ENCODE measurements at places on chromosomes 6 and 20.

- DNase-seq: no peak
Observed at GRCh38 chr6:34350137-34350933, 42.1 kb downstream of the NUDT3 start.

- no peak for DNase-seq
Observed at GRCh38 chr6:33673851-33674250, 37.6 kb downstream of the UQCC2 start.

GRCh38 chr20:33769043-33769442 is 37.2 kb downstream of the ZNF341 start:
- DNase-seq: no peak

GRCh38 chr20:25050082-25050481 is 7.9 kb downstream of the ACSS1 start:
- no peak for DNase-seq

DNA sequence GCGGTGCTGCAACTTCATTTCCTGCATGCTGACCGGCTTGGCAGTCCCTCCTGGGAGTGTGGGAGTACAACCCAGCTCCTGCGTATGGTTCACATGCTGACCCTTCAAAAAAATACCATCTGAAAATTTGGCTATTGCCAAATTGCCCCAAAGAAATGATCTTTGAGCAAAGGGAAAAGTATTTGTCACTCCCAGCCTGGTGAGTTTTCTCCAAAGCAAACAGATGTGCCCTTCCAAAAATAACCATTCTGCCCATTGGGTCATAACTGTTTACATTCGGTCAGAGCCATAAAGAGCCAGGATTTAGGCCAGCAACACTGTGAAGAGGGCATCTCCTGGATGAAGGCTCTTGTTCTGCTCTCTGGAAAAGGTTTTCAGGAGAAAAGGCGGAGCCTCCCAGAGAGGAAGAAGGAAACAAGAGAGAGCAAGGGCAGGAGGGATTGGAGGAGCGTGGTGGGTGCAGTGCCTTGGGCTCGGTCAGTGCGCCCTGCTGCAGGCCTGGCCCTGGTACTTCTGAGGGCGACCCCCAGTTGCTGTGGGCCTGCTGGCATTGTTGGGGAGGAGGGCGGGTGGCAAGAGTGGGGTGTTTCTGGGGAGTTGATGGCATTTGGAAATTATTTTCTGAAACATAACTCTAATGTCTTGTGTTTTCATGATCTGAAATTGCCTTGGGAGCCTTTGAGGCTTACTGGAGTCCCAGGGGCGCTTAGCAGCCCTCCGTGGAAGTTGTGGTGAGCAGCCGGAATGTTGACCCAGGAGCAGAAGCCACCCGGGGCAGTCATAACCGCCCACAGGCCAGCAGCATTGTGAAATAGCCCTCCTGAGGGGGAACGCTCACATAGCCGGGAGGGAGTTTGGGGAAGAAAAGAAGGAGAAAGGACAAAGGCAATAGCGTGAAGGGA is 248.4 kb downstream of the MYLK4 start:
- DNase-seq: no peak

- no peak for DNase-seq
Observed at GRCh38 chr6:3516092-3516491, 59.2 kb upstream of the SLC22A23 start.

DNA sequence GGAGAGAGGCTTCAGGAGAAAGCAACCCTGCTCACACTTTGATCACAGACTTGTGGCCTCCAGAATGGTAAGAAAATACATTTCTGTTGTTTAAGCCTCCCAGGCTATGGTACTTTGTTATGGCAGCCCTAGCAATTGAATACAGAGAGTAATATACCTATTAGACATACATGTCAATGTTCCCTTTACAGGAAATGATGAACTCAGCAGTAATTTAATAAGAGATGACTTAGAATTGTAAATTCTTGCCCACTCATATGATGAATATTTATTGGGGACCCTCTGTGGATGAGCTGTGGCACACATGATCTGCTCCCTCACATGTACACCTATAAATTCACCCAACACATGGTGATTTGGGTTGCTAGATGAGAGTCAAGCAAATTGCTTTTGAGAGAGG is 20.4 kb upstream of the FOXA2 start:
- no peak for DNase-seq

GRCh38 chr6:127131772-127132376 is 13.4 kb downstream of the RSPO3 start:
- DNase-seq: no peak

DNA sequence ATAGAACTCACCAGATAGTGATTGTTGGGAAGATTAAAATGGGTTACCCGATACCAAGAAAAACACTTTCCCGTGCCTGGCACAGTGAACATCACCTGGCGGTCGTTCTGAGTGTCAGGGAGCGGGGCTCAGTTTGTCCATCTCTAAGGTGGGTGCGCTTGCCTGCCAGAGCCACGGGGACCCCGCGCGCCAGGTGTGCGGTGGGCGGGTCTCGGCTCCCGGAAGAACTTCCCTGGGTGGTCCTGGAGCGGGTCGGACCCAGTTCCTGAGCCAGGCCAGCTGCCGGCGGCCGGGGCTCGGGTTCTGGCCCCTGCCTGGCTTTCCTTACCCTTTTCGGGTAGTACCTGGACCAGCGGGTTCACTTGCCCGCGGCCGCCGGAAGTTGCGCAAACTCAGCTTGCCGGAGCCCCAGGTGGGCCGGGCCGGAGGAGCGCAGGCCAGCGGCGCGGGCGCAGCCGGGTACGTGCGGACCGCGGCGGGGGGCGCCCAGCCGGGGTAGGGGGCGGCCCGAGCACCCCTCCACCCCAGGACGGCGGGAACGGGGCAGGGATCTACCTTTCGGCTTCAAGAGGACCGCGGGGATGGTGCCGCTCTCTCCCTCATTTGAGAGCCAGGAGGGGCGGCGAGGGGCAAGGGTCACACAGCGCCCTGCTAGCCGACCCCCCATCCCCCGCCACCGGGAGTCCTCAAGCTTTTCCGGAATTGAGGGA is 7.5 kb downstream of the FAM110A start:
- DNase-seq: no peak

- no peak for DNase-seq
Observed at GRCh38 chr20:41147767-41148191, 10.4 kb downstream of the PLCG1 start.

GRCh38 chr20:39270837-39271604 is 308.9 kb downstream of the DHX35 start:
- no peak for DNase-seq

DNA sequence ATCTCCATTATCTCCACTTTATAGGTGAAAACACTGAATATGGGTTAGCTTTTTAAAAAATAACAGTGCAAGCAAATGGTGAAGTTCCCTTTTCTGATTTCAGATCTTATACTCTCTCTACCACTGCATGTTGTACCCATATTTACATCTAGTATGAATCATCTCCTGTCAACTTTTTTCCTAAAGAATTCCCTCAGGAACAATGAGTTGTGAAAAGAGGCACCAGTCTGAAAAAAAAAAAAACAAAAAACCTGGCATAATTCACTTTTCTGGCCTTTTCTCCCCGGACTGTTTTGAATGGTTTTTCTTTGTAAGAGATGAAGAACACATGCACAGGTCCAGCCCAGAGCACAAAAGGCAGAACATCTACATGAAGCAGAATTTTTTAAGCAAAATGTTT is 596.0 kb downstream of the COL12A1 start:
- no peak for DNase-seq

DNA sequence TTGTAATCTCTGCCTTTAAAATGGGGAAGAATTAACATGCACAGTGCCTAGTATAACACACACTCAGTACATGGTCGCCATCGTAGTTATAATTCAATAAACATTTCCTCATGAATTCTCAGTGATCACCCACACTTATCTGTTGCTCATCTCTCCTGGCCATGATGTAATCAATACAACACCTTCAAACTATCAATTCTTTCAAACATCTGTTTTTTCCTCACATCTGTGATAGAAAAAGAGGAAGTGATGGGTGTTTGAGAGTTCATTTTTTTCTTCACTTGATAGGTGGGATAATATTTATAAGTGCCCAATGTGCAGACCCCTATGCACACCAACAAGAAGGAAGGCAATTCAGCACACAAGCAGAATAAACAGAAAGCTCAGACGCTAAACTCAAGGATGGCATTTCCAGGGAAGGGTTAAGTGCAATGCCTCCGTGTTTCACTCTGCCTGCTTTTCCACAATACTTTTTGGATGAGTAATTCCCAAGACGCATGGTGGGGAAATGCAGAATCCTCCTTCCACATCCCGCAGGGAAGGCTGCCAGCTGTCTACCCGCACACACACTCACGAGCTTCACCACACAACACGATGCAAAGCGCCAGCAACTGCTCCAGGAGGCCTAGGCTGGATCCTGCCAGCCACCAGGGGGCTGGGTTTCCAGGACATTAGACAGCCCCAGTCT is 100.3 kb downstream of the GMPR start:
- DNase-seq: no peak

DNA sequence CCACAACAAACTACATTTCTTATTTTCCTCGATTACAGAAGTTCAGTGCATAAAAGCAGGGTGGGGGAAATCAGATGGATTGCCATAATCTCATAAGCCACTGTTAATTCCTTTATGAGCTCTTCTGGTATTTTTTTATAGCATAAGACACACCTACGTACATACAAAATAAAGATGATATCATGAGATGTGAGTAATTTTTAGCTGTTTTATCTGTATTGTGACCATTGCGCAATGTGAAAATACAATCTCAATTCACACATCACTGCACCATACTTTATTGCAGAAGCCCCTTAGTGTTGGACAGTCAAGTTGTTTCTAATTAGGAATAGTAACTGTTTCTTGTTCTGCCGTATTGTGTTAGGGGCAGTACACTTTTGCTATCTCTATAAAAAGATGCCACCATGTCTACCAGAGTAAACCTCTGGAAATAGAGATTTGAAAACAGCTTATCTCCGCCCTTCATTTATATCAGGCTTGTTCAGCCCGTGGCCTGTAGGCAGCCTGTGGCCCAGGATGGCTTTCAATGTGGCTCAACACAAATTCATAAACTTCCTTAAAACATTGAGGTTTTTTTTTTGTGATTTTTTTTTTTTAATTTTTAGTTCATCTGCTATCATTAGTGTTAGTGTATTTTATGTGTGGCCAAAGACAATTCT is 90.4 kb downstream of the FARS2 start:
- no peak for DNase-seq

DNA sequence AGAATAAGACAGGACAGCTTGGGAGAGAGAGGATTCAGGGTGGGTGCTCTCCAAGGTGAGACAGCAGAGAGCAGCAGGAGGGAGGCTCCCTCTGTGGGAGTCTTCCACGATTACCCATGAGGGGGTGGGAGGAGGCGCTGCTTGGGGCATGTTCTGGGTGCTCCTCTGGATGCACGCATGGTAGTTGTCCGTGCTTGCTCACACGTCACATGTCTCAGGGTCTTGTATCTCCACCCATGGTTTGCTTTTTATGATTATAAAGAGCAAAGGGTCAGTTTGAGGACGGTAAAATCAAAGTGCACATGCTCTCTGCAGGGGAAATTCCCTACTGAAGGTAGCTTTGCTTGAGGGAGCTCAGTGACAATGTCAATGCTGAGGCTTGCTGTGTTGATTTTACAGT is 338.4 kb downstream of the THBS2 start:
- DNase-seq: no peak

- DNase-seq: no peak
Observed at GRCh38 chr6:10309457-10310329, 105.2 kb downstream of the TFAP2A start.

- DNase-seq: no peak
Observed at GRCh38 chr6:10081957-10082356, 332.9 kb downstream of the TFAP2A start.

- no peak for DNase-seq
Observed at GRCh38 chr20:14012671-14013070, 17.4 kb downstream of the MACROD2 start.

- DNase-seq: no peak
Observed at GRCh38 chr20:57904314-57905105, 194.7 kb upstream of the PMEPA1 start.

GRCh38 chr6:160882791-160883279 is 108.7 kb upstream of the MAP3K4 start:
- DNase-seq: no peak

DNA sequence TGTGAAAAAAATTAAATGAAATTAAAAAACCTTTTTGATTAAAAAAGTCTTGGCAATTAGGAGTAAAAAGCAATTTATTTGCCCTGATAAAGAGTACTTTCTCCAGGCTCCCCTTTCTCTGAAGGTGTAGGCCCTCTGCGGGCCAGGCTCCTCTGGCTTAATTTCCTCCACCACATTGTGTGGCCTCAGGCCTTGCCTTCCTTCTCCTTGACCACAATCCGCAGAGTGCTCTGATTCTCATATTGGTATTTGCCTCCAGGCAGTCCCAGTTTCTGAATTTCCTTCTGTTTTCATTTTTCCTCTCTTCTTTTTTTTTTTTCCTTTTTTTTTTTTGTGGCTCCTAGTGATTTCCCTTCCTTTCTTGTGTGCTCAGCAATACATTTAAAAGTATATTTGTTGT is 96.4 kb downstream of the AIG1 start:
- no peak for DNase-seq

- DNase-seq: no peak
Observed at GRCh38 chr6:140968062-140968461, 1164.7 kb upstream of the GJE1 start.

DNA sequence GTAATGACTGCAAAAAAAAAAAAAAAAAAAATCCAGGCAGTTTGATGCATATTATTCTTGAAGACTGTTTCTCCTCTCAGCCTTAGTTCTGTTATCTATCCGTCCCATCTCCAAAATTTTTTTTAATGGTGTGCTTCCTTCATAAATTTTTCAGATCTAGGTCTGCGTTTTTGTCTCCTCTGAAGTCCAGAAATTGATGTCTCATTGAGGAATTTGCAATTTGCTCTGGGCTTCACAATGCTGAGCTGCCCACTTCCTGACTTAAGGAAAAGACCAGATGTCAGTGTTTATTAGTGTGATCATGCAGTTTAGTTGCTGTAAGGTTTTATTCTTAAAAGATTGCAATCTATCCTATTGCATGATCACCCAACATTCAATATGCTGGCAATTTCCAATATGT is 297.6 kb downstream of the ZNF217 start:
- no peak for DNase-seq

All from stimulated activated CD4-positive, alpha-beta T cell treated with anti-CD3 and anti-CD28 coated beads, Interleukin-12 subunit alpha, Interleukin-12 subunit beta, amount 100 ng/mL, for 4 hours (primary cell).